CD4-positive, alpha-beta T cell treated with Interleukin-6 for 4 hours (primary cell): ENCODE measurements at places on chromosomes 5 and 9.
A peak's percentile ranks its signal among the peaks of the same experiment; 100 is the strongest.

GRCh38 chr9:69584759-69585158 is 87.4 kb downstream of the APBA1 start:
- DNase-seq = no peak

GRCh38 chr9:93304574-93305496 is 120.9 kb downstream of the WNK2 start:
- peak; percentile 15 for DNase-seq

DNA sequence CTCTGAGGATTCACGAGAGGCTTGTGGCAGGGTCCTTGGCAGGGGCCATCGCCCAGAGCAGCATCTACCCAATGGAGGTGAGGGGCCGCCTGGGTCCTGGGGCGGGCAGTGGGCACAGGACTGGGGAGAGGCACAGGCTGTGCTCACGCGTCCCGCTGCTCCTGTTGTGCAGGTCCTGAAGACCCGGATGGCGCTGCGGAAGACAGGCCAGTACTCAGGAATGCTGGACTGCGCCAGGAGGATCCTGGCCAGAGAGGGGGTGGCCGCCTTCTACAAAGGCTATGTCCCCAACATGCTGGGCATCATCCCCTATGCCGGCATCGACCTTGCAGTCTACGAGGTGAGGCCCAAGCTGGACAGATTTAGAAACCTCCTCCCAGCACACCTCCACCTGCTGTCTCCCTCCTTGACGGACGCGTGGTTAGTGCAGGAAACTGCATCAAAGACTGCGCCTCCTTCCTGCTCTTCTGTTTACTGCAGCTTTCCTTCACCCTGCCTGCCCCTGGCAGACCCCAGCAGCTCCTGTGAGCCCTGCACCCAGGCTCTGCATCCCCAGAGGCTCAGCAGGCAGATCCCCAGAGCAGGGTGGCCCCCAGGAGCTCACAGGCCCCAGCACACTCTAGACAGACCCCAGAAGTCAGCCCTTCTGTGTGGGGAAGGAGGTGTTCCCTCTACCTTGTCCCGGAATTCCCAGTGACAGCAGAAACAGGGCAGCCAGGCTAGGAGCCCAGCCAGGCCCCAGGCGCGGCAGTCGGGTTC is 21.2 kb downstream of the PTGES2 start:
- DNase-seq = peak; percentile 31

DNA sequence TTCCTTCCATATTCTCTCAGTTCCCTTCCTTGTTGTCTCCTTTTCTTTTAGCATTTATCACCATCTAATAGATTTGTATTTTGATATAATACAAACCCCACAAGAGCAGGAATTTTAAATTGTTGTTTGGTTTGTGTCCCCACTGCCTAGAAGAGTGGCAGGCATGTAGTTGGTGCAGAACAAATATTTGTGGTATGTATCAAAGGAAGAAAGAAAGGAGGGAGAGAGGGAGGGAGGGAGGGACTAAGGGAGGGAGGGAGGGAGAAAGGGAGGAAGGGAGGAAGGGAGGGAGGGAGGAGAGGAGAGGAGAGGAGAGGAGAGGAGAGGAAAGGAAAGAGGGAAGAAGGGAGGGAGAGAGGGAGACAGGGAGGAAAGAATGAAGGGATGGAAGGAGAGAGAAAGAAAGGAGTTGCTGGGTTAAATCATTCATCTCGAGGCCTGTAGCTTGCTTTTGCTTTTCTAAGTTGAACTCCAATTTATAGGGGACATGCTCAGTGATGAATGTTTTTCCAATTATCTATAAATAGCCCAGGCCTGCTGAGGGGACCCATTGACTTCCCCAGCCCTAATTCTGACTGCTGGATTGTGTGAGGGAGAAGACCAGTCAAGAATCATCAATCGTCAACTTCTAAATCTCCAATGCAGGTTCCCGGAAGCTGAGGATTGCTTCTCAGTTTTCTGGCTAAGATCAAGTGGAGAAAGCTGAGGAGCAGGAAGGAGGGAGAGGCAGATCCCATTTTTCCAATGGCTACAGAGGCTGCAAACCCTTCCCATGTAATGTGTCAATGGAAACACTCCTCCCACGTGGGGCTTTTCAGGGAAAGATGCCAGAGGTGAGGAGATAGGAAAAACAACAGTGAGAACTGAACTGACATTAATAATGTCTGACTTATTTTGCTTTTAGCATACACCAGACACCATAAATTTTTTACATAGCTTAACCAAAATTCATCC is 320.7 kb downstream of the ASTN2 start:
- DNase-seq = no peak

- DNase-seq = no peak
Observed at GRCh38 chr5:176446884-176447590, 1.1 kb upstream of the FAF2 start.

- DNase-seq = no peak
Observed at GRCh38 chr9:94014066-94014654, 59.0 kb upstream of the BARX1 start.

DNA sequence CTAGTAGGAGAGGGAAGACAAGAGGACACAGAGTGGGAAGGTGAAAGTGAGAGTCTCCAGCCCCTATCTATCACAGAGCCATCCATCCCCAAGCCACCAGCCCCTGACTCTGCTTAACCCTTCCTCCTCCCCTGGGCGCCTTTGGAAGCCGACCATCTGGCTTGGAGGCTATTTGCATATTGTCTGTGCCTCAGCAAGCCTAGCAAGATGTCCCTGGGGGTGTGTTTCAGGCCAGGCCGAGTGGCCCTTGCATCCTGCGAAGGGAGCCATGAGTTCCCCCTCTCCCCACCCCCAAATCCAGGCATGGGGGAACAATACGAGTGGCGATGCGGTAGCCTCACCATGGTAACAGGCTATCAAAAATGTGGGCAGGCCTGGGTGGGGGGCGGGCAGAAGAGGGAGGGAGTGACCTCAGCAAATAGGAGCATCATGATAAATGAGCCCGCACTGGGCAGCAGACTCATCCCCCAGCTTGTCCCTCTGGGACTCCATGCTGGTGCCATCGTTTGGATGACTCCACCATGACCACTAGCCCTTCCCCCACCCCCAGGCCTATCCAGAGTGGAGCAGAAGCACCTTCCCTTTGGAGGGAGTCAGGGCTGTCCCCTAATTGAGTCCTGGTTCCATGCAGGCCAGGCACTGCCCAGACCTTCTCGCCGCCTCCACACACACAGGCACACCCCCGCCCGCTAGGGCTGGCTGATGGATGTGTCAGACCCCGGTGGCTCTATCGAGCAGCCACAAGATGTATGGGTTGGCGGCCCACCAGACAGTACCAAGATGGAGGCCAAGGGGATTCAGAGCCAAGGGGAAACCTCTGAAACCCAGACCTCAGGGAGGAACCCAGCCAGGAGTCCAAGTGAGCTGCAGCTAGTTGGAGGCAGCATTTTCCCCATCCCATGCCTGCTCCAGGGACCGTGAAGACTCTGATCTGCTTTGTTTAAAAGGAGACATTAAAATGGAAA is 14.6 kb downstream of the URM1 start:
- no peak for DNase-seq

DNA sequence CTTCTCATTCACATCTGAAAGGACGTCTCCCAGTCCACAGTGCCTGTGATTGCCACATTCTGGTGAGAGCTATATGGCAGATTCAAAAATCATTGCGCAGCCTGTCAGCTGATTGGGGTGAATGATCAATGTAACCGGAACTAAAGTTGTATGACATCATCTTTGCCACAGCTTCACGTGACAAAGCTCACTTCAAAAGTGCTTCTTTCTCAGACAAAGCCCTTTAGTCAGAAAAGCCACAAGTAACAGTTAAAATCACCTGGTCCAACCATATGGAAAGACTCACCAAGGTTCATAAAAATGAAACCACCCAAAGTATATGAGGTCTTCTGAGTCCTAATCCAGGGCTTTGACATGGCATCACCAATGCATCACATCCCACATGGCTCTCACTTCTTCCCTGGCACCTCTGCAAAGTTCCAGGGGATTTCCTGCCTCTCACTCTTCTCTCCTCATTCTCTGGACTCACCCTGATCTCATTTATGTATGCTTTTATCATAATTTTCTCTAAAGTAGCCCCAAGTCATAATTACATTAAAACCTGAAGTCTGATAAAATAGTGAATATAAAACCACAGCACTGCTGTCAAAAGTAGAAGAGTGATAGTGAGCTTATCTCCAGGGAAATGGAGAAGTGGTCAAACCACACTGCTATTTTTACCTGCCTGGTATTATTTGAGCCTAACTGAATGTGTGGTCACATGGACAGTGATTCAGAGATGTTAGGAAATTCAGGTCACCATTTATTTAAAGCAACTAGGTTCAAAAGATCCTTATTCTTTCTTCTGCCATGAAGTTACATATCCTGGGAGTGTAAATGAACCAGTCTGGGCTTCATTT is 193.1 kb upstream of the PTGER4 start:
- DNase-seq = peak; percentile 34

GRCh38 chr5:112681481-112681908 is 56.2 kb upstream of the APC start:
- DNase-seq = no peak

DNA sequence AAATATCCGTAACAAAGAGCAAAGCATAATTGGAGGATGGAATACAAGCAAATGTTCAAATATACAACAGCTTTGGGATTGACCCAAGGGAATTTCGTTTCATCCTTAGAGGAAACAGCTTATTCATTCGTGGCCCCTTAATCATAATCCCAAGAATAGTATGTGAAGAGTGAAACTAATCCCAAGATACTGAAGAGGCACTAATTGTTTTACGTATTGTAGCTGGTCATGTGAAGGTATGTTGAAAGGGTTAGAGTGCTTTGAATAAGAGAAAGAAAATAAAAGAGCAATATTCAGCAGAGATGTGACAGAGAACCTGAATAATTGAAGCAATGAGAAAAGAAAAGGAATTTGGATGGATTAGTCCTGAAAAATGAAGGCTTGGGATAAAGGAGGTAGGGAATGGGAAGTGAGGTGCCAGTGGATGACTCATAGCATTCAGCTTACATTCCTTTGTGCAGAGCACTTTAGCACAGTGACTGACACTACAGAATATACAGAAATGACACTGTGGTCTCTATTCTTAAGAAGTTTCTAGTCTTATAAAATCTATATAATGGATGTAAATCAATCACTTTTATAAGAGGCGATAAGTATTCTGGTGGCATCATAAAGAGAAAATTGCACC is 221.9 kb downstream of the TLR4 start:
- no peak for DNase-seq

DNA sequence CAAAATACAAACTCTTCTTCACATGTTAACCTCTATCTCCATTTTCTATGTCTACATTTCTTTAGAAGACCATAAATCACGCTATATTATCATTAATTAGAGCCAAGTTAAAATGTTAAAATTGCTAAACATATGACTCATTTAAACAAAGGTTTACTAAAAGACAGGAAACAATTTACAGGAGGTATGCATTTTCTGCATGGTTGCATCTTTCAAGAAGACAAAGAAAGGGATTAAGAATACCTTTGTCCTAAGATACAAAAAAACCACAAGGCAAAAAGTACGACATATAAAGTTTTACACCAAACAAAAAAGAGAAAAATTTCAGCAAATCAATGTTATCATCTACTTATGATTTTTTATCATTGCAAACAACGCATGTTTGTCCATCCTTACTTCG is 324.4 kb downstream of the PDE4D start:
- DNase-seq = no peak

DNA sequence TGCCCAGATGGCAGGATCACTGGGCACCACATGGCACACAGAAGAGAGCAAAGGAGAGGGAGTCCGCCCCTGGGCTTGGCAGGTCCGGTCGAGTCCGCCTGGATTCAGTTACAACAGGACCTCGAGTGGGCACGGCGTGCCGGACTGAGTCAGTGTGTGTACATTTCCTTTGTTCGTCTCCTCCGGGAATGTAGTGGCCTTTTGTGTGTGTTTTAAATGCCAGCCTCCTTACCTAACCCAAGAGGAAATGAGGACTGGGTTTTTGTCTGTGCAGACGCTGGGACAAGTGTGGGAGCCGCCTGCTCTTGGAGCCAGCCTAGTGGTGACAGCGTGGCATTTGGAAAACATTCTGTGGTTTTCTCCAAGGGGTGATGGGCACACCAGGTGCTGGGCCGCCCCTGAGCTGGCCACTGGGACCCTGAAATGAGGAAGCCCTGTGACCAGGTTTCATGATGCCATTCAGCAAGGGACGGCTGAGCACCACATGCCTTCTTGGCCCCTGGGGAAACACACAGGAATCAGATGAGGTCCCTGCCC is 9.6 kb downstream of the NEK6 start:
- DNase-seq = no peak

DNA sequence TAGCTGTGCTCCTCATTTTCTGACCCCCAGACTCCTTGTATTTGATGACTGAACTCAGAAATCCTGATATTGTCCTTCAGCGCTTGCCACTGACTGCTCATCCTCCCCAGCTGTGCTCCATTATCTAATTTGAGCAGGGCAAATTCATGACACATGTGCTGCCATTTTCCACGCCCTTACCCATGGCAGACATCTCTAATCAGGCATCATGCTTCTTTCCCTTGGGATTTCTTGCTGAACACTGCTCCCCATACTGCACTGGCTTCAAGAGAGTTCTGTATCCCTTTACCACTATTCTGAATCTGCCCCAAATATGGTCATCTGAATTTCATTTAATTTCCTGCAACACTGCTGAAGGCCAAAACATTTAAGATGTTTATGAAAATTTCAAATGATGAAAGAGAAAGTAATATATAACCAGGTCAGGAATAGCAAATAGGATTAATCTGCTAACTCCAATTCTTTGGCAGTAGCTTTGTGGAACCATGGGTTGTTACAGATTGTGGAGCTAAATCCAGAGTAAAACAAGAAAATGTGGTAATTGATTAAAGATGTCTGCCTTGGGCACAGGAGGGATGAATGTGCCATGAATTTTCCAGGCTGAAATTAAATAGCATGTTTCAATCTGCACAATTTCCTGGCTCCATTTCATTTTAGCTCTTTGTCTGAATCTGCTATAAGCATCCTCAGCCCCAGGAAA is 93.6 kb downstream of the CYFIP2 start:
- DNase-seq = no peak

DNA sequence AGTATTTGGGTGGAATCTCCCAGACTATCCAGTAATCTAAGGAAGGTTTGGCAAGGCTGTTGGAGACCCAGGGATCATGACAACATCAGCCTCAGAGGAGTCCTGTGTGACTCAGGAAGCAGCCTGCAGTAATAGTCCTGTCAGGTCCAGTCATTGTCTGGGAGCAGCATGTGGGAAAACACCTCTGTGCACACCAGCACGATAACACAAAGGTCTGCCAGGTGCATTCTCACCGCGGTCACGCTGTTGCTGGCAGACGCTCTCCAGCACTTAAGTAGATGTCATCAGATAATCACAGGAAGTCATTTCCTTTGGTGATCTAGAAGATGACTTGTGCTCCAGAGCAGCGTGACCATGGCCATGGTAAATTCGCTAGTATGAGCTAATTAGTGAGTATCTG is 99.2 kb upstream of the IQGAP2 start:
- DNase-seq = peak; percentile 52
